CD4-positive, alpha-beta T cell treated with Interleukin-21 for 1 hour (primary cell): ENCODE measurements at places on chromosomes 6 and 20.
A peak's percentile ranks its signal among the peaks of the same experiment; 100 is the strongest.

GRCh38 chr6:52407467-52407866, 12.7 kb upstream of the EFHC1 start:
- peak; percentile 51 for DNase-seq

DNA sequence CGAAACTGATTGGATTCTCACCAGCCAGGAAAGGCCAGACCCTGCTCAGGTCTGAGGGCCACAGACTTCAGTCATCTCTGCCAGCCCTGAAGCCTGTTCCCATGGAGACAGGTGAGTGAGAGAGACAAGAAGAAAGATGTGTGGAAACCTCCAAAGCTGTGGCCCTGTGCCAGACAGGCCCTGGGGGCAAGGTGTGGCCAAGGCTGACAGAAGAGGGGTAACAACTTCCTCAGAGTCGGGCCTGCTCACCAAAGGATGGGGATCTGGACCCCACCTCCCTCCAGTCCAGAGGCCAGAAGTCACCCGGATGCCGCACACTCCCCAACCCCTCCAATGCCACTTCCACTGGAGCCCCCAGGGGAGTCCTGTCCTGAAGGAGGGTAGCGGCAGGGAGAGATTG, 73.6 kb downstream of the MDGA1 start:
- no peak for DNase-seq

DNA sequence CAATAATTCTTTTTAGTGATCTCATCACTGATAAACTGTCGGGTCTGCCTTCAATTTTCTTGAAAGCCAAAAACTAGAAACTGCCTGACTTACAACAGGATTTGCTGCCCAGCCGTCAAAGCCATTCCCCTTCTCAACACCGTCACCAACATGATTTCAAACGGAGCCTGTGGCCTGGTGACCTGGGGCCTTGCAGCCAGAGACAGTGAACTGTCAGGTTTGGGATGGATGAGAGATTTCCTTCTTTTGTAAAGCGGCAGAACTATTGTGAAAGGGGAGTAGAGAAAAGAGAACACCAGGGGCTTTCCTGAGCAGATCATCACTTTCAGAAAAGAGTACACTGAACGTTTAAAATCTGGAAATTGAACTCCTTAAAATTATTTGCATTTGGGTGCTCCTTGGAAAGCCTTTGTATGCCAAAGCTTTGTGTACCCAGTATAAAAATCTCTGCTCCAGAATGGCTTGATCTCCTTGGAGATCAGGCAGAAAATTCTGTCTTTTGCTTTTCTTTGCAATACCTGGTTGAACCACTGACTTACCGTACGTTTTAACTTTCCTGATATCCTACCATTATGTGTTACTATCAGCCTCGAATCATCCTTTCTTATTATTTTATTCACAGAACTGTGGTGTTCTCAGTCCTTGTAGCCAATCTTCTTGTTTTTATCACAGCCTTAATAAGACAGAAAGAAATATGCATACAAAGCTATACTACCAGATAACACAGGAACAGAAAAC, 125.2 kb downstream of the PACRG start:
- DNase-seq = no peak

DNA sequence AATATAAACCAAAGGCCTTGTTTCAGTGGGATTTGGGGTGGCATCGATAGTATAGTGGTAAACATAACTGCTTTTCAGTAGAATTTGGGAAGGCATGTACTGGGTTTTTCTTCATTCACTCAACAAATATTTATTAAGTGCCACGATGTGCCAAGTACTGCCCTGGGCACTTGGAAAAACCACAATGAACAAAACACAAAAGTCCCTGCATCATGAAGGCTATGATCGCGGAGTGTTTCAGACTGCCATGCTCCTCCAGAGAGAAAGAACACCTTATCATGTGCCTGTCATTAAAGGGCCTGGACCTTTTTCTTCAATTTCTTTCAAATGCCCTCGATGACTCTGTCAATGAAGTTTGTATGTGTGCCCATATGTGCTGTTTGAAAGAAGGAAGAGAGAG, 59.2 kb upstream of the CEP85L start:
- no peak for DNase-seq

GRCh38 chr6:144602523-144603180, 317.5 kb downstream of the UTRN start:
- peak; percentile 18 for DNase-seq

- peak; percentile 75 for DNase-seq
These were observed at the start of gene RBM38 for GRCh38 chr20:57390604-57391438. Gene RBM38, plus strand, starts transcription at chr20:57391396. Its CDS starts 186 bp downstream, at chr20:57391582.

DNA sequence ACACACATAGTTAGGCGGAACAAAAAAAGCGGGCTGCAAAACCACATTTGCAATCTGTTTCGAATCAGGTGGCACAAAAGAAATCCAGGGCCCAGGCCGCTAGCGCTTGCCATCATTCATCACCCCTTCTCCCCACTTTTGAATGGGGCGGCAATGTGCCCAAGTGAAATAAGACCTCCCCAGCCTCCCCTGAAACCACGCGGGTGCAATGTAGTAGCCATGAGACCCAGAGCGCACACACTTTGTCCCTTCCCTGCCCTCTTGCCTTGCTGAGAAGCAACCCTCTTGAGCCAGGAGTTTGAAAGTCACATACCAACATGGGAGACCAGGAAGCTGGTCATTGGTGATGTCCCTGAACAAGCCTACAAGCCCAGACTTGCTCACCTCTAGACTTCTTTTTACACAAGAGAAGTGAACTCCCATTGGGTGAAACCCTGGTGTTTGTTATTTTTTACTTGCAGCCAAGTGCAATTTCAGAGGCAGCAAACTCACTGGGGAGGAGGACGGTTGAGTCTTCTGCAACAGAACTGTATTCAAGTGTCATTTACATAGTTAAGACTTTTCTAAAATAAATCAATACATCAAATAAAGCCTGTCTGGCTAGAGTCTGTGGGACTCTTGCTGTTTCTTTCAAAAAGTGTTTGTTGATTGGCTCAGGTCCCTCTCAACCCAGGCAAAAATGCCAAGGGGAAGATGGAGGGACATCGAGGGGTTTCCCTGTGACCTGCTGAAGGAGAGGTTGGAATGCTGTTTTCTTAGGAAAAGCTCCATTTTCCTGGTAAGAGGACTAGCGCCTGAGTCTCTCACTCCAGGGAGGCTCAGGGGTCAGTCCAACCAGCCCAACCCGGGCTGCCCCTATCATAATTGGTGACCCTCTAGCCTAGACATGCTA, 138.1 kb upstream of the PTPN1 start:
- DNase-seq = no peak

GRCh38 chr6:16129623-16130401, 926 bp downstream of the MYLIP start:
- peak; percentile 55 for DNase-seq

- no peak for DNase-seq
These were observed 22.9 kb upstream of the RIPK1 start for GRCh38 chr6:3045369-3045768.

GRCh38 chr6:20932284-20932683, 398.0 kb downstream of the CDKAL1 start:
- no peak for DNase-seq

DNA sequence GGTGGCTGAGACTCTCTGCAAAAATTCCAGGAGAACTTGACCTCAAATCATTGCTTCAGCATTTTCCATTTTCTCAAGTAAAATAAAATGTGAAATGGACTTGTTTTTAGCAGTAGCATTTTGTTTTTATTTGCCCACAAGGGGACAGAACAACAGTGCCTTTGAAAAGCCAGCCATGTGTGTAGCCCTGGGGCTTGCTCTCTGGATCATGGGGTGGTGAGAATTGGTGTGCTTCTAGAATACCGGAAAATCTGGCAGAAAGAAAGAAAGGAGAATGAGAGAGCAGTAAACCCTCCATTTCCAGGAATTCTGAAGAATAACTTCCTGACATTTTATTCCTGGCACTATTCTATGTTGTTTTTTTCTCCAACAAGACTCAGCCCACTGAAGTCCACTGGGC, 254.7 kb upstream of the MOCS1 start:
- no peak for DNase-seq

DNA sequence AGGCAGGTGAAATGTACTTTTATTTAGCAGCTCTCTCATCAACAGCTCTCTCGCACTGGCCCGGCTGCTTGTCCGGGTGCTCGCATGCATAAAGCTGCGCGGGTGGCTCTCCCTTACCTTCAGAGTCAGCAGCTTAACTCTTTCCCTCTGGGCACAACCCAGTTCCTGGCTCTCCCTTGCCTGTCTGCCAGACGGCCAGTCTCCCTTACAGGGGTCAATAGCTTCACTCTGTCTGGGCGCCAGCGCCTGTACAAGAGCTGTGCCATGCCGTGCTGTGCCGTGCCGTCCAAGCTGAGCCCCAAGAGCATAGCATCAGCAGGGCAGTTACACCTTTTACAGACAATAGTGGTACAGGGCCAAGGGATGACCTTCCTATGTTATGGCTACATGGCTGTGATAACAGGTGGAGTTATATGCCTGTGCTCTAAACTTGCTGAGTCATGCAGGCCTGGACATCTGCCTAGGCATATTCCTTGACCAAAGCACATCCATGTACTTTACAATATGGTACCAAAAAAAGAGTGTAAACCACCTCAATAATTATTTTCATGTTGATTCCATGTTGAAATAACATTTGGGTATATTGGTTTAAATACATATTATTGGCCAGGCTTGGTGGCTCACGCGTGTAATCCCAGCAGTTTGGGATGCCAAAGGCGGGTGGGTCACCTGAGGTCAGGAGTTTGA, 47.9 kb downstream of the BLTP3A start:
- DNase-seq = no peak

- DNase-seq = peak; percentile 26
These were observed 135.1 kb upstream of the MYLIP start for GRCh38 chr6:15993716-15994228.

GRCh38 chr6:167984144-167984719, 13.2 kb upstream of the KIF25 start:
- no peak for DNase-seq

DNA sequence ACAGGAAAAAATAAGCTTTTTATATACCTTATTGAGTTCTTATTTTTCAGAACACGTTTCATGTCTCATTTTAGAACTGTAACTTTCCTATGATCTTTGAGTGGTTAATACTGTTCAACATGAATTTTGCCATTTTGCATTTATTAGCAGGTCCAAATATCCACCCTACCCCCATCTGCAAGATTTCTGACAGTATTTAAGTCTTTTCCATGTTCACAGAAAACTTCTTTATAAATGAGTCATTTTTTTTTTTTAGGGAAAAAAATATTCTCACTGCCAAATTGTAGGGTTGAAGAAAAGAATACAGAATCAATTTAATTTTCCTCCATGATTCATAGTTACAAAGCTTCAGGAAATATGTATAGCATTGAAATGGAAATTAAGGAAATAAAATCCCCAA, 101.8 kb downstream of the COL21A1 start:
- DNase-seq = no peak

GRCh38 chr20:55354720-55355119, 650.6 kb downstream of the CBLN4 start:
- DNase-seq = no peak

- no peak for DNase-seq
These were observed 146.0 kb upstream of the RAB32 start for GRCh38 chr6:146397638-146398037.

DNA sequence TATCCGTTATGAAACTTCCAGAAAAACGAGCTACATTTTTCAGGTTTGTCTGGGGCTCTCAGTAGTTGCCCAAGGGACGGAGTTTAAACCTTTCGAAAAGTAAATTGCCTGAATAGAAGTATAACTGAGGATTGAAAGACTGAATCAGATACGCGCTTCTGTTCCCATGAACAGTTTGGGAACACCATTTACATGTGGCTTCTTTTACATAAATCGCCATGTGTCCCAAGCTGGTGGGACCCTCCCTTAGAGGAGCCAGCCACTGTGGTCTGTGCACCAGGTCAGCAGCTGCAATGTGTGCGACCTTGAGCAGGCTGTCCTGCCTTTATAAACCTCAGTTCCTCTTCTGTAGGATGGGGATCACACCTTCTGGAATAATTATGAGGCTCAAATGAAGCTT, 11.0 kb downstream of the ENTPD6 start:
- DNase-seq = no peak

DNA sequence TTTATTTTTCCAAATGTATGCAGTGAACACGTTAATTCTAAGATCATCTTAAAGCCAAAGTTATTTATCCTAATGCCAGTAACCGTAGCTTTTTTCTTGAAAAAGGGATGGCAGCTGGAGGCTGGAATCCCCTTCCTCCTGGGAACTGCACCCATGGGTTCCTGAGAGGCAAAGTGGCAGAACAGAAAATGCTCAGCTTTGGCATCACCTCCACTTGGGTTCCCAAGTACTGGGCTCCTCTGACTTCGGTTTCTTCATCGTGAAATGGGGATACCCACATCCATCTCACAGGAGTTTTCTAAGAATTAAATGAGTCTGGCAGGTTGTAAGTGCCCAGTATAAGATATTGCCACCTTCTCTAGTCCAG, 6.2 kb upstream of the DDX43 start:
- DNase-seq = no peak

GRCh38 chr6:168864541-168865460, 388.8 kb downstream of the THBS2 start:
- DNase-seq = no peak

- DNase-seq = no peak
These were observed 65.5 kb downstream of the WASF1 start for GRCh38 chr6:110114004-110114403.

DNA sequence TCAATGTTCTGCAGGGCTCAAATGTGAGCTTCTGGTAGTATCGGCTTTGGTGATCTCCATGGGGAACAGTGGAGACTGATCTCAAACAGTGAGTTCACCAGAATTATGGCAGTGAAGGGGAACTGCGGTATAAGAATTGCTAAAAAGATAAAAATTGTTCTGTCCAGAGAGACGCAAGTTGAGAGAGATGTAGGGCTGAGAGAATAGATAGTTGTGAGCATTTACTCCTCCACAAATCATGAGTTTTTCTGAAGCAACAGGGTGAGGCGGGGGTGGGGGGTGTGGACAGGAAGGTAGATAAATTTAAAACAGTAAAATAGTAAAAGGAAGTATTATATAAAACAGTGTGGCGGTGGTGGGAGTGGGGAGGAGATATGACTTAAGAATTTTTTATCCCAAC, 98.6 kb upstream of the NEDD9 start:
- DNase-seq = no peak

GRCh38 chr6:64012351-64013001, 376.9 kb downstream of the PHF3 start:
- DNase-seq = no peak

DNA sequence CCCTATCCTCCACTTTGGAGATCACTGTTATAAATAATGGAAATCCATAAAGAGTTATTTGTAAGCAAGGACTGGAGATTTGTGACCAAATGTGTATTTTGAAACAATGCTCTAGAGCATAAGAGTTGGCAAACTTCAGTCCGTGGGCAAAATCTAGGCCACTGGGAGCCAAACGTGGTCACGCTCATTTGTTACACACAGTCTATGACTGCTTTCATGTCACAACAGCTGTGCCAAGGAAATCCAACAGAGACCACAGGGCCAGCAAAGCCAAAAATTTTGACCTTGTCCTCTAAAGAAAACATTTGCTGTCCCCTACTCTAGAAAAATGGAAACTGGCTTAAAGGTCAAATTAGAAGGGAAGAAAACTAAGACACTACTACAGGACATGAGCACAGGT, 7.9 kb downstream of the ZNF334 start:
- DNase-seq = no peak
